Cerebellar nuclear complex (tissue), 1 donor: ENCODE measurements at places on chromosomes 1 and 21.

- no peak for DNase-seq
Measured at GRCh38 chr21:19228226-19228625, 824.6 kb upstream of the TMPRSS15 start.

DNA sequence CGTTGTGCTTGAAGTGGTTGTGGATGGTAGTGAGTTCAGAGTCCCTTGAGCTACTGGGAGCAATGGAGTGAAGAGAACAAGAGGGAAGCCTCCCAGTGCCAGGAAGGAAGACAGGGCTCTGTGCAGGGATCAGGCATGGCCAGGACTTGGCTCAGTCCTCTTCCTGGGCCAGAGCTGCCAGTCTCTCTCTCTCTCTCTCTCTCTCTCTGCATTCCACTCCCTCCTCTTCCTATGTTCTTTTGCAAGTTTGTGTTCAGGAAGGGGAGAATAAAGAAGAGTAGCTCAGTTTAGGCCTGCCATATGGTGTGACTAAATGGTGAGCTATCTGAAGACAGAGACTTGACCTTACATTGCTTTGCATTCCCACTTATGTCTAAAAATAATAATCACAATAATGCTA, 20.5 kb upstream of the RPTN start:
- DNase-seq = no peak

- no peak for DNase-seq
Measured at GRCh38 chr21:44499211-44499560, 40.8 kb downstream of the KRTAP10-1 start.

DNA sequence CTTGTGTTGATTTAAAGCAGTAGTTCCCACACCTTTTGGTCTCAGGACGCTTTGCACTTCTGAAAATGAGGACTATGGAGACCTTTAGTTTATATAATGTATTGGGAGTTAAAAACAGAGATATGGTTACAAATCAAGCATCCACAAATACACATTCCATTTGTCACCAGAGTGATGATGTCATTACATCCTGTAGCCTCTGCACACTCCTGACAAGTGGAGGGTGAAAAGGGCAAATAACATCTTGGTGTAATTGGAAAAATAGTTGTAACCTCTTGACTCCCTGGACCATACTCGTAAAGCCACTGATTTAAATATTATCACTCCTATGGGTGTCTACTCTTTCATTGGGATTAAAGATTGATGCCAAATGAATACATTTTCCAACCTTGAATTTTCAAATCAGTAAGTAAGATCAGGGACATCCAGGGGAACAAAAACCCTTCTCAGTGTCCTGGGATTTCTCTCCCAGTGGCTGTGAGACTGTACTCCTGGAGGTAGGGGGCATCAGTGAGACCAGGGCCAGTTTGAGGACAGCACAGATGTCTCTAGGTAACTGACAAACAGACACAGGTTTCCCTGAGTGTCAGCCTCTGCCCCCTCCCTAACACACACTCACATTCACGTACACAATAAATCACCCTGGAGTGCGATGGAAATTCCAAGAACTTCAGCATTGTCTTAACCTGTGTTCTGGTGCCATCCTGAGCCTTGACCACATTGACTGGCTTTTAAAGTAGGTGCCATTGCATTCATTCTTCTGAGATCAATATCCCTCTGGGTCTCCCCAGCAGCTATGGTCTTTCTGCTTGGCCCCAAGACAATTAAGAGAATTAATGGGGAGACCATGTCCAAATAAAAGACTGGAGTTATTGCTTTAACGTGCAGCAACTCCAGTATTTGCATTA, 63.0 kb downstream of the NR5A2 start:
- no peak for DNase-seq

DNA sequence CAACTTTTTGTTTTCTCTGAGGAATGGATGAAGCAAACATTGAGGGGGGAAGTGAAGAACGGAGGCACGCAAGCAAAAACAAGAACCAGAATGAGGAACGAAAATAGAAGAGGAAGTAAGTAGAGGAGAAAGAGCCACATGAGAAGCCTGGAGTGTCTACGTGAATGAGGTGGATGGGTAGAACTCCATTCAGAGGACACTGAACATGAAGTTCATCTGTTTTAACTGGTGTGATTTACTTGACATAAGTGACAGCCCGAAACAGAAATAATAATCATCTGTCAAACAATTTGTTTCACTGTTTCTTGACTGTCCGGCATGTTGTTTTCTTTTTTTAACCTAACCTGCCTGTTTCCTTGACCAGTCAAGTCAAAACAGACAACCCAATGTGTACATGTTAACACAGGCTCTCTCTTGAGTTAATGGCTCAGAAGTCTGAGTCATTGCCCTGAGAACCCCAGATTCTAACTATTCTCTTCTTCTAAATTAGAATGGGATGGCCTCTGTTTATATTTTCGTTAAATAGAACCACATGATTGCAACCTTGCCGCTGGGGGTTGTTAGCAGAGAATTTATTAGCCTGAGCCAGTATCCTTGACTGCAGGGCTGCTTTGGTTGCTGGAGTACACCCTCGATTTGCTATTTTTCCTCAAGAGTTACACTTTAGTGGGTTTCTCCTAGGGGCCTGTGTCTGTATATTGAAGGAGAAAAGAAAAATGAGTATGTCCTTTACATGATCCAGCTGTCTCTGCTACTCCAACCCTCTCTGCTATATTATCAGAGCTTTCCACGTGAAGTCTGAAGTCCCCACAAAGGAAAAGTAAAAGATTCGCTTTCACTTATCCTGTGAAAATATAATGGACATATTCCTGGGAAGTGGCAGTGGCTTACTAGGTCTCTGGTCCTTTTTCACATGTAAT, 151.7 kb downstream of the ZC3H11B start:
- no peak for DNase-seq

GRCh38 chr1:26353210-26353859, 595 bp downstream of the CRYBG2 start:
- no peak for DNase-seq

DNA sequence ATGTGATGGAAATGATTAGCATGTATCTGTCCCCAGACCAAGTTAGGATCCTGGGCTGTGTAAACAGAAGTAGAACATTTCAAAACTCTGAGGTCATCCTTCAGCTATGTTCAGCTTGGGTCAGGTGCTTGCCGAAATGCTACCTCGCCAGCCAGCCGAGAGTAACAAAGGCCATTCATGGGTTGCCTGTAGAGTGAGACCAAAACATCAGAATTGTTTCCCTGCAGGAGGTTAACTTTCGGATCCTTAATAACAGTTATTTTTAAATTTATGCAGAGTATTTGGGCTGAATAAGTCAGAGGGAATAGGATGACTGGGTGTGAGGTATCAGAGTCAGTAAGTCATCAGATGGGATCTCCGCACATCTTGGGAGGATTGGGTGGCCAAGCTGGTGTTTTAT, 35.6 kb downstream of the SMYD2 start:
- no peak for DNase-seq

DNA sequence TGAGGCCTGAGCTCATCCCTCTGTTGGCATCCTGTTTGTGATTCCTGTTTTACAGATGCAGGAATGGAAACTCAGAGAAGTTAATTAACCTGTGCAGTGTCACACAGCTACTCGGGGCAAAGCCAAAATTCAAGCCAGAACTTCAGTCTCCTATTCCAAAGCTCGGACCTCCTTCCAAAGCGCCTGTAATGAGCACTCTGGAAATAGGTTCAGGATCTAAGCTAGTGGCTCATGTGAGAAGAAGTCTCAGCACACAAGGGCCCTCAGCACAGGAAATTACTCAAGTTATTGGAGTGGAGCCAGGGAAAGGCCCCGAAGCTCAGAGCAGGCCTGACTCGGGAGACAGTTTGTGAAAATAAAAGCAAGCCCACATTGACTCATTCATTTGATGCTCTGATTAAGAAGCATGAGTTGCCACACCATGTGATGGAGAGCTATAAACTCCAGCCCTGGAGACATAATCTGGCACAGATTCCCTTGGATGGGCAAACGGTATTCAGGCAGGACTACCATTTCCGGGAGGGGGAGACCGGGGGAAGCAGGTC, 50.6 kb upstream of the LYST start:
- no peak for DNase-seq

GRCh38 chr21:19557046-19557445, 1153.5 kb upstream of the TMPRSS15 start:
- no peak for DNase-seq

DNA sequence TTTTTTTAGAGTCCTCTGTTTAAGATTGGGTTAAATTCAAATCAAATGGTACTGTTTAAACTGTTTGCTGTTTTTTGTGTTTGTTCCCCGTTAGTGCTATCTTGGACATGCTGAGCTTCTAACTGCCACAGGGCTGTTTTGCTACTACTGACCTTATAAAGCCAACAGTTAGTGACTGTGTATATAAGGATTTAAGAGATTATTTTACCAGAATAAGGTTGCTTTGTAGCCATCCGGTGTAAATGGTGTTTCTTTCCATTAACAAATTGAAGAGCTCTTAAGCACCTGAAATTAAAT, 37.0 kb downstream of the ZNF281 start:
- no peak for DNase-seq
